ENCODE measurements at places on chromosomes 2 and 18.

GRCh38 chr2:134327367-134327766 is 73.5 kb downstream of the MGAT5 start:
- DNase-seq = peak; percentile 81

- DNase-seq = peak; percentile 30
Measured at GRCh38 chr2:200705305-200706041, 106.2 kb upstream of the BZW1 start.

DNA sequence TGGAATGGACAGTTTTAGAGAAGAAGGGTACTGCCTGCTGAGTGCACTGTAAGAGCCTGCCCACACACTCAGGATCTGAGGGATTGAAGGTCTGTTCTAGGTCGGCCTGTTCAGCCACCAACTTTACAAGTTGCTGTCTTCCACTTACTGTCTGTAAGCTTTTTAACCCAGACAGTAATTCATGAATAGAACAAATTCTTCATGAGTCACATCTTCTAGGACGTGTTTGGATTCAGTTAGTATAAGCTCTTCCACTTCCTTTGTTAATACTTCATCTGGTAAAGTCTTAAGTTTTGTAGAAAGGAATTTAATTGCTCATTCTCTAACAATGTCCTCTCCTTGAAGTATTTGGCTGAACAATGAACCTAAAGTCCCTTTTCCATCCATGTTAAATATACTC is 74.6 kb downstream of the PDE11A start:
- DNase-seq = peak; percentile 39

DNA sequence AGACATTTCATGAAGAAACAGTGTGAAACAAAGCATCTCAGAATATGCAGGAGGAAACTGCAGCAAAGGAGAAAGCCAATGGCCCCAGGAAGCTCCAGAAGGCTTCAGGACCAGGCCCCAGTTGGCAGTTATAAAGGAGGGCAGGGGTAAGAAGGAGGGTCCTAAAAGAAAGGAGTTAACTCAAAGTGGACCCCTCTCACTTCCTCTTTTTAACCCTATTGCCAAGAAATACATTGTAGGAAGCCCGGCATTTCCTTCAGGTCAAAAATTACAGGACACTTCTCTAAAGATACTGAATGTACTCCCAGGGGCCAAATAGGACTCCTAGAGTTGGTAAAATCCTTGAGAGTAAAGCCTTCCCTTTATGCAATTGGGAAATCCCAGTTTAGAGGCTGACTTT is 77.1 kb upstream of the TGFA start:
- no peak for DNase-seq

DNA sequence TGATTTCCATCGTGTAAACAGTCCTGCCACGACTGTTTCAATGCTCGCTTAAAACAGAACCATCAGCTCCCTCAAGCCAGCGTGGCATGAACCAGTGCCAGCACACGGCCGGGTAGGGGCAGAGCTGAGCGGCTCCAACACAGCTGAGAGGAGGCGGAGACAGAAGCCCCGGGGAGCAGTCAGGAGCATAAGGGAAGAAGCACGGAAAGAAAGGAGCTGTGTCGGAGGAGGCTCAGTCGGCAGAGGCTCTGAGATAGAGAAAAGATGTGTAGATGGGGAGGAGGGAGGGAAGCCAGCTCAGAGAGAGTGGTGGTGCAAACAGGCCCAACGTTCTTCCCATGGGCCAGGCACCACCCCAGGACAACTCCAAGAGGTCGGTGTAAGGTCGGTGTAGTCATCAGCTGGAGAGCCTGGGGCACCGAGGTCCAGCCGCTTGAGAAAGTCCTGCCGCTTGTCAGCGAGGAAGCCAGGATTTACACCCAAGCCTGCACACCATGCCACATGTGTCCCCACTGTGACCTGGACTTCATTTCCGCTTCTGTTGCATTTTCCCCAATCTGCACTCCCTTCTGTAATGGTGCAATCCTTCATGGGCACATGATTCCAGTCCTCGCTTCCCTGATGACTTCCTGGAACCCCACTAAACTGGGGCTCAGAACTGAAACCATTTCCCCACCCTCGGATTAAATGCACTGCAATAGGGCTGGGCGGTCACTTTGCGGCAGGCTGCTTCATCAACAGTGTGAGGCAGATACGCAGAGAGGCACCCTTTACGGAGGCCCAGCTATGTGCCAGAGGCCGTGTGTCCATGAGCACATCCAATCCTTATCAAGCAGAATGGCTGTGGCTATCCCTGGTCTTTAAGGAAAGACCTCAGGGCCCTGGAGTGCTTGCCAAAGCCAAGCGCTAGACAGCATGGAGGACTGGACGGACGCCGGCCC is 43.5 kb downstream of the CYP27C1 start:
- DNase-seq = no peak

DNA sequence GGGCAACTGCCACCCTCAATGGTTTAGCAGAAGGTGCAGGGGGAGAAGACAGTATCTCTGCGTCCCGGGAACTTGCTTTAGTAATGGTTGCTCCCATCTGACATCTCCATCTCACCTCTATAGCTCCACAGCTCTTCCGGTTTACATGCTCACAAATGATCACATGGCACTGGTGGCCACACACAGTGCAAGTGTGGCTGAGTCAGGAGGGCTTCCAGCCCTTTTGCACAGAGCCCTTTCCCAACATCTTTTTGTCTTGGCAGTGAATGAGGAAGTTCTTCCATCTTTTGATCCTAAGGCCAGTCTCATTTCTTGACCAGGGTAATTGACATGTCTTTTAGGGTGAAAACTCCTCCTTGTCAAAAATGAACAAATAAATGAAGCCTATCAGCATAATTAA is 347.7 kb downstream of the LPIN1 start:
- no peak for DNase-seq

- peak; percentile 1 for DNase-seq
Measured at GRCh38 chr2:32591669-32592463, 36.0 kb upstream of the TTC27 start.

DNA sequence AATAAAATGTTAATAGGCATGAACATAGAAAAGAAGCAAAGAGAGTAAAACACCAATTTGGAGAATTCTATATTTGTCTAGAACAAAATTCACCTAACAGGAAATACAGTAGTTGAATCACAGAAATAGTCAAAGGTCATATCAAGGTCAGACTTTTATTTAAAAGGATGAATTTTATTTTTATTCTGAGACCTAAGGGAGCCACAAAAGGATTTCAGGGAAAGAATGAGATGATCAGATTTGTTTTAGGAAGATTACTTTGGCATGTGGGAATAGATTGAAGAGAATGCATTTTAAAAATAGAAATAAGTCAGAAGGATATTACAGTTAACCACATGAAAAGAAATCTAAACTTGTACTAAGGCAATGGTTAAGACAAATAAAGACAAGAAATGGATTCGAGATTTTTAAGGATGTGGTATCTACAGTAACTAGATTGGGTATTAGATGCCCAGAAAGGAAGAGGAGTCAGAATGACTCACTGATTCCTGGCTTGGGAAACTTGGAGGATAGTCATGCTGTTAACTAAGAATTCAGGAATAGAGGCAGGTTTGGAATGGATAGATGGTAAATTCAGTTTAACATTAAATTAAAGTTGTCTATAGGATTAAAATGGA is 56.0 kb downstream of the METTL4 start:
- peak; percentile 86 for DNase-seq

DNA sequence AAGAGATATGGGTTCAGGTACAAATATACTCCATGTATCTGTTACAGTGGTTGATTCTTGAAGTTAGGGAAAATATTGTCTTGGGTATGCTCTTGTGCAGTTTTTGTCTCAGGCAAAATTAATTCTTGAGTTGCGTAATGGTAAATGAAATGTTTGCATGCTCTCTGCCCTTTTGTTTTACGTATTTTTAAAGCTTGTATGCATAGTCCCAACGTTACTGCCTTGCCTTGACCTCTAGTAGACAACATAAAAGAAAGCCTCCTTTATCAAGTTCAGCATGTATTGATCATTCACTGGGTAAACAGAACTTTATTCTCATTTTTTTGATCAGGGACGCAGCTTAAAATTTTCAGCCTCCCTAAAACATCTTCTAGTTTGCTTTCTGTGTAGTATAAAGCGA is 283.1 kb downstream of the THSD7B start:
- DNase-seq = no peak

GRCh38 chr2:85132834-85133637 is at the start of gene TCF7L1:
TCF7L1 (plus strand) TSS chr2:85133392; CDS start chr2:85133685, 293 bp downstream.
- DNase-seq = peak; percentile 89

- DNase-seq = no peak
Measured at GRCh38 chr2:61421611-61422010, 49.3 kb downstream of the USP34 start.

DNA sequence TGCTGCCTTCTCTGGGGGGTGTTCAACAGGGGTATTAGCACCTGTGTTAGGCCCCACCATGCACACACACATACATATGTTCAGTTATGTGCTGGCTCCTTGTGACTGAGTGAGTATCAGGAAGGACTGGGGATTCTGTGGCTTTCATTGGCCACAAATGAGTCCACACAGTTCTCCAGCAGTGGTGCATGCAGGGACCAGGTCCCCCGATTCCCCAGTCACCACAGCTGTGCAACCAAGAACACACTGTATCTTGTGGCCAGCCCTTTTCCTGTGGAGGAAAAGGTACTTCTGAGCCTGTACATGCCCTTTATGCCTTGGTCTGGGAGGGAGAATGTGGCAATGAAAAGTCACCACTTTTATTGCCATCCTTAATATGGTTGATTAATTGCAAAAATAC is 74.9 kb upstream of the KLF7 start:
- no peak for DNase-seq

GRCh38 chr2:64750001-64750816 is 96.5 kb upstream of the SERTAD2 start:
- peak; percentile 70 for DNase-seq

GRCh38 chr2:29233428-29233827 is 118.2 kb downstream of the CLIP4 start:
- DNase-seq = peak; percentile 92

DNA sequence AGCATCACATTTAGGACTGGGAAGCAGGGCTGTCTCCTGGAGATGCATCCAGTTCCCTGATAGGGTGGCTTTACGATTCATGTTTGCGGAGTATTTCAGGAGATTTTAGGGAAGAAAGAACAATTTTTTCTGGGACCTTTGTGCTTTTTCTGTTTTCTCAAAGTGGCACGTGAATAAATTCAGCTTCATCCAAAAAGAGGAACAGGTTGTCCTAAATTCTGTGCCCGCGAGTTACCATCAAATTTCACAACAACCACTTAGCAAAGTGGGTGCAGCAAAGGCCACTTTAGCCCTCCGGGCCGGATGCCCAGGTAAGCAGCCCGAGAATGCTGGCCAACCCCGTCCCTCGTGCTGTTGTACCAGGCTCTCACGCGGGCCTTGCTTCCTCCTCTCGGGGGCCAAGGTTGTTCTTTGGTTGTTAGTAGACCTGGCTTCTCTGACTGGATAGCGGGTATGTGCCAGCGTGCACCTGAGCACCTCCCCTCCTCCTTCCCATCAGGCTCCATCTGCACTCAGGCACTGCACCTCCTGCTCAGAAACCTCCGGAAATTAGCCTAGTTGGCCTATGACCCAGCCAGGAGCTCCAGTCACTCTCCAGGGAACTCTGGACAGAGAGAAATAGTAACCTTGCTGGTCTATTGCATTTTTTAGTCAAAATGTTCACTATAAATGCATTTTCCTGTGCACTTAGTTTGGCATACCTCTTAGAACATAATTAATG is 83.0 kb downstream of the CMPK2 start:
- no peak for DNase-seq

- DNase-seq = no peak
Measured at GRCh38 chr18:24651434-24651833, 191.0 kb downstream of the HRH4 start.

DNA sequence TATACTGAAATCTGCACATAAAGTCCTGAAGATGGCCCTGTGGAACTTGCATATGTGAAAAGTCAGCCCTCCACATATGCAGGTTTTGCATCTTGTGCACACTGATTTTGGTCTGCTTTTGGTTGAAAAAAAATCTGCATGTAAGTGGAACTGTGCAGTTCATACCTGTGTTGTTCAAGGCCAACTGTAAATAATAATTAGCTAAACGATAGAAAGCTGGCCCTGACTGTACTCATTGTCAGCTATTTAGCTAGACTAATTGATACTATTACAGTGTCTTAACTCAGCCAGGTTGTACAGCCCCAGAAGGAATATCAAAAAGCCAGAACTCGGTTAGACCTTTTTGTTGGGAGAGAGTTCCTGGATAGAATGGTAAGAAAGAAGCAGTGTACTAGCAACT is 54.5 kb downstream of the EHBP1 start:
- no peak for DNase-seq

GRCh38 chr18:56062931-56063330 is 474.9 kb upstream of the TCF4 start:
- DNase-seq = no peak

- no peak for DNase-seq
Measured at GRCh38 chr2:69561101-69561500, 82.4 kb downstream of the AAK1 start.

DNA sequence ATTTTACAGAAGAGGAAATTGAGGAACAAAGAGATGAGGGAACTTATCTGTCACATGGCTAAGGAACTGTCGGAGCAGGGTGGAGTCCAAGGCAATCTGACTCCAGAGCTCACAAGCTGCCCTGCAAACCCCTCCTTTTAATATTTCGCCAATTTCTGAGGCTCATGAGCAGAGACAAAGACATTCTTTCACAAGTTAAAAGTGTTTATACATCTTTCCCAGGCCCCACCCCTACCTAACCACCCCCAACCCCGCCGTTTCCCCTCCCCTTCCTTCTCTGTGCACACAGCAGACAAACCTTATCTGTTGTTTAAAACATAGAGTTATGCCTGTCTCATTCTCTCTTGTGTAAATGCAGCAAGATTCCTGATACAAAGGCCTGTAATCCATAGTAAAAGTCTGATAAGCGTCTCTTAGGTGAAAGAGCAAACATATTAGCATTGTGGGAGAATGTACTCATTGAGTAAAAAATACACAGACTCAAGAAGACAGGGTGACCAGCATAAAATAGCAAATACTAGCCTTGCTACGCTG is 44.3 kb downstream of the EPHA4 start:
- no peak for DNase-seq

DNA sequence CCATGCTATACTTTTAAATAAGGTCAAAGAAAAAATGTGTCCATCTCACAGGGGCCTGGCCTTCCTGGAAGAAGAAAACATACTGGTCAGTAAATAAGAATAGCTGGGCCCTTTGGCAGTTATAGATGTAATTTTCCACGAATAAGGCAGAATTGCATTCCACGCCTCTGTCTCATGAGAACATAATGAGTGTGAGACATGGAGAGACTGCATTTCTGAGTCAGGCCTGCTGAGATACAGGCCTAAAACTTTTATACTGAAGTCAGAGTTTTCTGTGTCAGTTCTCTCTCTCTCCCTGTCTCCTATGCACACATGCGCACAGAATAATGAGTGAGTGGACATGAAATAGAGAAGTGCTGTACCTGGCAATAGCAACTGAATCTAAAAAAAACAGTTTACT is 20.4 kb upstream of the IL1R1 start:
- peak; percentile 74 for DNase-seq

DNA sequence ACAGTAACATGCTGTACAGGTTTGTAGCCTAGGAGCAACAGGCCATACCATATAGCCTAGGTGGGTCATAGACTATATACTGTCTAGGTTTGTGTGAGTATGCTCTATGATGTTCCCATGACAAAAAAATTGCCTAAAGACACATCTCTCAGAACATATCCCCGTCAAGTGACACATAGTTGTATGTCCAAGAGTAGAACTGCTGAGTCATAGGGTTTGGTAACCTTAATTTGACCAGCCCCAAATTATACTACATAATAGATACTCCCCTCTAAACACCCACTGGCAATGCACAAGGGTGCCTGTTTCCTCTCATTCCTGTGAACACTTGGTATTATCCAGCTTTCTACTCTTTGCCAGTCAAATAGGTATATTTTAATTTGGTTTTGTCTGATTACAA is 161.6 kb downstream of the LCLAT1 start:
- peak; percentile 6 for DNase-seq

- DNase-seq = peak; percentile 67
Measured at GRCh38 chr2:36351736-36352349, 3.7 kb upstream of the CRIM1 start.

- no peak for DNase-seq
Measured at GRCh38 chr18:59381949-59382348, 22.9 kb upstream of the LMAN1 start.
